H7 (cell line): ENCODE measurements at places on chromosomes 7 and 10.

- no peak for DNase-seq
These were observed 14.5 kb downstream of the PSAP start for GRCh38 chr10:71836596-71836974.

- DNase-seq, result no peak
These were observed 63.6 kb upstream of the RAB18 start for GRCh38 chr10:27440478-27440877.

- no peak for DNase-seq
These were observed 35.9 kb downstream of the FAM53B start for GRCh38 chr10:124708246-124708779.

- no peak for DNase-seq
These were observed 81.0 kb upstream of the KMT2E start for GRCh38 chr7:104933022-104933421.

GRCh38 chr7:157769526-157770215 is 432.9 kb downstream of the DNAJB6 start:
- DNase-seq, result no peak

DNA sequence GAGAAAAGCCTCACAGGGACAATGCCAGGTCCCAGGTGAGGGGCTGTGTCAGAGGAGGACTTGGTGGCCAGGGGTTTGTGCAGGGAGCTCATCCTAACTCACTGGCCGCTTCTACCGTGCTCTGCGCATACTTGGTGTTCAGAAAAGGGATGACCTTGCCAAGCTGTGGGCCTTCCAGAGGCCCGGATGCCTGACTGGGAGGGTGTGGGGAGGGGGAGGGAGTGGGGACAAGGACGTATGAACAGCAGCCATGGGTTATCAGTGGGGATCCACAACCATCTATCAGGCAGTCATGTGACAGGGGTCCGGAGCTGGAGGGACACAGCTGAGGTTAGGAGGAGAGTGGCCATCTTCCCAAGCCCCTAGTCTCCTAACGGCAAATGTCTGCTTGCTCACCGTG is 6.2 kb downstream of the SFXN4 start:
- no peak for DNase-seq

- no peak for DNase-seq
These were observed 418.2 kb upstream of the AKR1E2 start for GRCh38 chr10:4407783-4408182.

DNA sequence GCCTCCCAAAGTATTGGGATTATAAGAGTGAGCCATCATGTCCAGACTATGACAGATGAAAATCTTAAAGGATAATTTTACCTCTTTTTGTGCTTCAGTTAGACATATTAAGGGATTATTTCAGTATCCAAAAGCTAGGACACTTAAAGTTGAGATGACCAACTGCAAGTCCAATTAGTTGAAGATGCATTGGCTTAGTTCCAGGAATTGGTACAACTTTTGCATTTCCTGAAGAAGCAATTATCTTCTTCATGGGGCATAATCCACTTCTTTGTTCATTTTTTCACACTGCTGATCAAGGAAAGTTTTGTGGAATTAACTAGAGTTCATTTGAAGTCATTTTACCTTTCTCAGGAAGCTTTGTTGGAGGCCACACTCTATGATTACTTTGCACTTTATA is 72.0 kb upstream of the HECW1 start:
- no peak for DNase-seq

DNA sequence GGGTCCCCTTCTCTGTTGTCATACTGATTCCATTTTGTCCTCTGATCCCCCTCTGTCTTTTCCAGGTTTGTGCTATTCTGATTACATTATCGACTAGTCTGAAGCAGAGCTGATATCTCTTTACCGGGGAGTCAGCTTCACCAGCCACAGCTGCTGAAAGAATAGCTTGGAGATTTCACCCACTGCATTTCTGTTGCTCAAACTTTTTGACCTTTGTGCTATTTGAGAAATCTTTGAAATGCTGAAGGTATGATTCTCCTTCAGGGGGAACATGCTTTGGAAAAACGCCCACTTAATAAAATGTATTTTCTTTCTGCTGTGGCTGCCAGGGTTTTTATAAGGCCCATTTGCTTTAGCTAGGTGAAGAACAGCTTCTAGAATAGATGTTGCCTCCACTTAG is 197.8 kb upstream of the TCF7L2 start:
- DNase-seq, result no peak

DNA sequence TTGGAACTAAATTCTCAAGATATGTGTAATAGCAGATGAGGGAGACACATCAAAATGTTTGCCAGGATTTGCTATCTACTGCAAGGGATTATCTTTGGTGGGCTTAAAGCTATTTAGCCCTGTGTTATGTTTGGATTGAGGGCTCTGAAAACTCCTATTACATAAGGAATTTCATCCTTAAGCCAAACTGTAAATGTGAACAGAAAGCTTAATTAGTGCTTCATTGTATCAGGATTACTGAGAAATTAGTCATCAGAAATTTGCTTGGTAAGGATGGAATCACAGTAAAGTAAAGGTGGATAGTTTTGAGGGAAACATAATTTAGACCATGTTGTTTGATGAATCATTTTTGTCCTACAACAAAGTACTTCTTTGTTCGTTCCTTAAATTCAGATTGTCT is 8.3 kb downstream of the ANKRD7 start:
- no peak for DNase-seq

GRCh38 chr7:112399501-112399900 is 50.8 kb upstream of the IFRD1 start:
- no peak for DNase-seq

DNA sequence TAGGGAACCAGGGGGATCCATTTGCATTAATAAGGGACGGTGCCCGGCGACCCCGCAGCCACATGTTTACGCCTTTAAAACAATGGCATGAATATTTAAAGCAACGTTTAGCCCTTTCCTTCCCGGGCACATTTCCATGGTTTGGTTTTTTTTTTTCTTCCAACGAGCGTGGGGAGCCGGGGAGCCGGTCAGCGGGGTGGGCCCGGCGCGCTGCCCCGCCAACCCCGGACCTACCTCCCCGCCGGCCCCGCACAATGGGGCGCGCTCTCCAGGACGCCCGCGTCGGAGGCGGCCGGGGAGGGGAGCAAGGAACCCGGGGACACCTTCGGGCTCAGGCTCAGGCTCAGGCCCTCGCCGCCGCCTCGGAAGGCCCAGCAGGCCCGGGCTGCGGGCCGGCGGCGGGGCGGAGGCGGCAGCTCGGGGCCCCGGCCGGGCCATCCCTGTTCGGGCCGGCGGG is 1.0 kb downstream of the SEPHS1 start:
- peak; percentile 66 for DNase-seq

- no peak for DNase-seq
These were observed 742.3 kb upstream of the GALNT17 start for GRCh38 chr7:70389531-70390151.

DNA sequence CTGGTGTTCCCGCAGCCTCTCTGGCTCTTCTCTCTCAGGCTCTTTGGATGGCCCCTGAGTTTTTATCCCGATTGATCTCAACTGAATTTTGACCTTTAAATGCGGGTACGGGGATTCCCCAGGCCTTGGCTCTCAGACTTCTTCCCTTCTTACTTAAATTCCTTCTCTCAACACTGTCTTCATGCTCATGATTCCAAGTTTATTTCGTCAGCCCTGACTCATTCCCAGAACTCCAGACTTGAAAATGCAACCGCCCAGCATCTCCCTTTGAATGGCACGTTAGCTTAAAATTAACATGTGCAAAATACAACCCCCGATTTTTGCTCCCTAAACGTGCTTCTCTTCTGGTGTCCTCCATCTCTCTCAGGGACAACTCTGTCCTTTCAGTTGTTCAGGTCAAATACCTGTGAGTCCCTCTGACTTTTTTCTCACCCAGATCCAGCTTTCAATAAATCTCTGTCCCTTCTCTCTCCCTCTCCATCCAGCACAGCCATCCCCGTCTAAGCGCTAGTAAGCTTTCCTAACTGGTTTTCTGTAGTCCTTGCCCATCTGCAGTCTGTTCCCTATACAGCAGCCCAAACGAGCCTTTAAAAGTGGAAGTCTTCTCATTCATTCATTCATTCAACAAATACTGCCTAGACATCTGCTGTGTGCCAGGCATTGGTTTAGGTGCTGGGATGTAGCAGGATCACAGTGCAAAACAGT is 7.1 kb downstream of the HECW1 start:
- DNase-seq, result no peak

DNA sequence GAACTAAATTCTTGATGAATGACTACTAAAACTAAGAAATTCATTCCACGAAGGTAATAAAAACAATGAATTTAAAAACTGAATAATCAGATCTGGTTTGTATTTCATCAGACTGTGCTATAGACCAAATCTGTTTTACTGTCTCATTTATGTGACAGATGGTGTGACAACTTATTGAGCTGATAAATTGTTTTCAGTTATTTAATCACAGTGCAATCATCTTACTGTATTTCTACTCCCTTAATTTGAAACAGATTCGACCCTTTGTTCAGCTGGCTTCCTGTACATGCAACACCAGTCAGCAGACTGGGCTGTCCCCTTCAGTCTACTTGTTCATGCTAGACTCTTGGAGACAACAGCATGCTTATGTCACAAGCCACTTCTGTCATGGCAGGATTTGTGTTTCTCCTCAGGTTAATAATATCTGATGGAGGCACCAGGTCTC is 150.9 kb downstream of the MBL2 start:
- DNase-seq, result no peak

GRCh38 chr7:24847754-24848153 is 90.5 kb upstream of the GSDME start:
- DNase-seq, result no peak

- no peak for DNase-seq
These were observed 16.7 kb upstream of the SLC26A4 start for GRCh38 chr7:107643938-107644308.

GRCh38 chr7:33887266-33887975 is 17.9 kb upstream of the BMPER start:
- no peak for DNase-seq

- no peak for DNase-seq
These were observed 391.8 kb upstream of the ETV1 start for GRCh38 chr7:14381306-14381705.

- peak; percentile 18 for DNase-seq
These were observed 307.4 kb upstream of the AOAH start for GRCh38 chr7:37031571-37032257.

DNA sequence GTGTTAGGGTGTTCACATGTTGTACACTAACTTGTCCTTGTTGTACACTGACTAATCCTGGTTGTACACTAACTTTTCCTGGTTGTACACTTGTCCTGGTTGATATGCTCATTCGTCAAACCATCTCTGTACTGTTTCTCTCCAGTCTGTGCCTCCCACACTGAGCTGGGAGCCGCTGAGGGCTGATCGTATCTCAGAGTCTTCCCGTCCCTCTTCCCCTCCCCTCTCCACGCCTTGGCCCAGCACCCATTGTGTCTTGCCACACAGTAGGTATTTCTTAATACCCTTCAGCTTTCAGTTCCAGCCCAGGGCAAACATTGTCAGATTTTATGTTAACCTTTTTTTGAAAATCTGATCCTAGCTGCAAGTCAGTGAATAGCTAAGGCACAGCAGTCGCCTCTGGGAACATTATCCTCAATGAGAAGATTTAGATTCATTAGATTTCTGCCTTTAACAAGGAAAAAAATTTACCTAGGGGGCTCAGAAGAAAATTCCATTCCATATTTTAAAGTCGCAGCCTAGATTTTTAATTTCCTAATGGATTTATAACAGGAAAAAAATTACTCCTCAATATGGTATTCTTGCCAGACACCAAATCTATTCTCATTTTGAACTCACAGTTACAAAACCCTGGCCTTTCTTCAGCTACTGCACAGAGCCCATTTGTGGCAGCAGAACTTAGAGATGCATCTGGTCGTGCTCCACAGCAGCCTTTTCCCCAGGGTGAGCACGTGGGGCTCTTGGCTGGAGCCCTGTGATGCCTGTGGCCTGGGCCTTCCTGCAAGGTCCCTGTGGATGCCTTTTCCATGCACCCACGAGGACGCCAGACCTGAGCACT is 33.0 kb upstream of the CHST15 start:
- DNase-seq, result no peak

DNA sequence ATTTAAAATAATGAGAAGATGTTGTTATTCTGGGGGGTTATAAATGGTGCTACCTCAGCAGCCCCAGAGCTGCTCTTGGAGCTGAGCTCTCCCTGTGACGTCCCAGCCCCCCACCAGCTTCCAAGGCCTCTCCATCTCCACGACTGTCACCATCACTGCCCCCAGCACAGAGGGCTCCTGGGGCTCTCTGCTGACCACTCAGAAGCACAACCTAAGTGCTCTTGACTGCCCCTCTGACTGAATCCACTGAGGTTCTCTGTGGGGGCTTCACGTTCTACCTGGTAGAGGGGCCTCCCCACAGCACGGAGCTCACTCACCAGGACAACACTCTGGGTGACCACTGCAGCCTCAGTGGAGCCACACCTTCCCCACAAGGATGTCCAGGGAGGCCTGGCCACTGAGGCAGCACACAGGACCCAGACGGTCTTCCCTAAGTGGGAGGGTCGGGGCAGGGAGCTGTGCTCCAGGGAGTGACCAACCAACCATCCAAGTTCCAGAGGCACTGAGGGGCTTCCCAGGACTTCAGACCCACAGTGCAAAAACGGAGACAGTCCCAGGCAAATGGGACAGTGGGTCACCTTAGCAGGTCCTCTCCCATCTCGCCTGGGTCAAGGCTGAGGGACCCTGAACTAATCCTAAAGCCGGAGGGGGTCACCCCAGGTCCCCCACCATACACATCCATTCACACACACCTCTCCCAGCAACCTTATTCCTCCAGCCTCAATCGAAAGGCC is 121.0 kb upstream of the PPP2R2D start:
- DNase-seq, result no peak
